Epithelial cell of proximal tubule (primary cell): ENCODE measurements at places on chromosomes 6 and 20.

GRCh38 chr6:37686111-37686510, 11.6 kb downstream of the MDGA1 start:
- DNase-seq = no peak

- DNase-seq = no peak
Measured at GRCh38 chr6:142856624-142857232, 88.2 kb downstream of the HIVEP2 start.

GRCh38 chr6:141140905-141141304, 991.8 kb upstream of the GJE1 start:
- DNase-seq = no peak

DNA sequence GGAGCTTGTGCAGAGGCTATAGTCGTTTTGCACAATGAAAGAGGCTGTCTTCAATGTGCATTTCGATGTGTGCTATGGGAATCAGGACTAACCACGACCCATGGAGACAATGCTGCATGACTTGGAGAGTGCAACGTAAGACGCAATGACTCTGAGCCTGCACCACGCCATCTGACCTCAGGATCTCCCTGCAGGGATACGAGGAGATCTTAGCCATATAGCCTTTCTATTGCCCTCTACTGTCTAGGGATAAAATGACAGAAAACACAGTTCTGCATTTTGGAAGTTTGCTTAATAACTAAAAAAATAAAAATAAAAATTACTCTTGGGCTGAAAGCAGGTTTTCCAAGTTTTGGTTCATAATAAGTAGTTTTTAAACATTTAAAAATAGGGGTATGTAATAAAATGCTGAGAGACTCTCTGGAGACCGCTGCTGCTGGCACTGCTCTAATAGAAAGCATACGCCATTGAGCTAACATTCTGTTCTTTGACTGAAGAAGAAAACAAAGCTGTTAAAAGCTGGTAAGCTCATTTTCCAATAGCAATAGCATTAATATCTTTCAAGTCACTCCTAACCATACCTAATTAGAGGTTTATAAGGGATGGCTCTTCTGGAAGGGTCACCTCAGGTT, 87.2 kb downstream of the PDE7B start:
- DNase-seq = no peak

DNA sequence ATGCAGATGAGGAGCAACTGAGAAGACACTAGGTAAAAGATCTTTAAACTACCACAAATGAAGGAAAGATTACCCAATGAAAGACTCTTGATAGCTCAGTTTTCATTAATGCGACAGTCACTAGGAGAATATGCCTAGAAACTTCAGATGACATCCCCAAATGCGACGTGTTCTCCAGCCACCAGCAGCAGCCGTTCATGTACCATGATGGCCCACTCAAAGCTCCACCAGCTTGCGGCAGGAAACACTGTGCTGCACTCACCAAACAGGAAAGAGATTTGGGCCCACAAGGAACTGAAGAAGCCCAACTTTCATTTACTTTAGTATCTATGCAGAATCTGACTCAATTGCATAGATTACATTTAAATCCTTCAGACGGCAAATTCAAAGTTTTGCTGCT, 7.5 kb downstream of the DIDO1 start:
- DNase-seq = no peak

- no peak for DNase-seq
Measured at GRCh38 chr6:2097464-2097863, 147.9 kb downstream of the GMDS start.

- no peak for DNase-seq
Measured at GRCh38 chr6:86707545-86708120, 229.7 kb upstream of the HTR1E start.

- DNase-seq = no peak
Measured at GRCh38 chr20:44001667-44002596, 87.3 kb downstream of the TOX2 start.

DNA sequence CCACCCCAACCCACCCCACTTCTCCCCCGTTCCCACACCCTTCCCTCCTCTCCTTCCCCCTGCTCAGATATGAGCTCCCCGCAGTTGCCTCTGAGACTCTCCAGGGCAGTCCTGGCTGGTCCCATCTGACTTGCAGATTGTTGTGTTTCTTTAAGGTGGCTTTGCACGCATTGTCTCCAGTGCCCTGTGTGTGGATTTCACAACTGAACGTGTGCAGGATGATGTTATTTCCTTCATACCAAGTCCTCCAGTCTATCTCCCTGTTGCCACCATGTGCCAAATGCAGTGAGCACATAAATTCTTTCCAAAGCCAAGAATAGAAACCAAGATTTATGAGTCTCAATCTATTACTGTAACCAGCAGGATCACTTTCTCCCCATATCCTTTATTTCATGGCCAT, 79.1 kb downstream of the TMEM242 start:
- DNase-seq = no peak

- DNase-seq = no peak
Measured at GRCh38 chr6:152098683-152099082, 291.2 kb downstream of the ESR1 start.

DNA sequence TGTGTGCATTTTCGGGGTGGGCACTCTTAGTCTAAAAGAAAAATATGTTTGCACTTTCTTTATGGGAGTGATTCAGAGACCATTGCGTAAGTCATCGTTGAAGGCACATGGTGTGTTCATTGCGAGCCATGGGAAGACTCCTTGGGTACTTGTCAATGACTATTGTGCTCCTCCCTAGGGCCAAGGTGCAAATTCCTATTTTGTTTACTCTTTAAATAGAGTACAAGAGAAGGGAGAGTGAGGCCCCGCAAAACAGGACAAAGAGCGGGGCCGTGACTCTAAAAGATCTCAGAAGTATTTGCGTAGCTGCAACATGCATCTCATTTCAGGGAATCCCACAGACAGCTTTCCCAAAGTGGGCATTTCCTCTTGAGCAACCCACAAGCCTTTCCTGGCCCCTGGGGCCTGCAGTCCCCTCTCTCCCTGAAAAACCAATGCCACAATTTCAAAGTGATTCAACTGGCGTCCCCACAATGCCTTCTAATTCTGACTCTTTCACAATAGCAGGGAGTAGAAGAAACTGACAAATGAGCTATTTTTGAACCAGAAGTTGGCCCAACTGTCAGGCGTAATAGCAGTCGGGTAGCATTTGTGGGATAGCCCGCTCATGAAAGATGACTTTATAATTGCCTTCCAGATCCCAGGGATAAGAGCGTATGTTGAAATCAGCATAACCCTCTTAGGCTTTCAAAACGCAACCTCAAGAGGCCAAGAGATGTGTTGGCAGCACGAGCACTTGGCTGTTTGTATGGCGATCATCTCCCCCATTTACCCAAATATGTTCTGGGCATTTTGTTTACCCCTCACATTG, 277.9 kb upstream of the BMP2 start:
- DNase-seq = no peak

GRCh38 chr6:134689641-134690040, 260.3 kb downstream of the ALDH8A1 start:
- no peak for DNase-seq

DNA sequence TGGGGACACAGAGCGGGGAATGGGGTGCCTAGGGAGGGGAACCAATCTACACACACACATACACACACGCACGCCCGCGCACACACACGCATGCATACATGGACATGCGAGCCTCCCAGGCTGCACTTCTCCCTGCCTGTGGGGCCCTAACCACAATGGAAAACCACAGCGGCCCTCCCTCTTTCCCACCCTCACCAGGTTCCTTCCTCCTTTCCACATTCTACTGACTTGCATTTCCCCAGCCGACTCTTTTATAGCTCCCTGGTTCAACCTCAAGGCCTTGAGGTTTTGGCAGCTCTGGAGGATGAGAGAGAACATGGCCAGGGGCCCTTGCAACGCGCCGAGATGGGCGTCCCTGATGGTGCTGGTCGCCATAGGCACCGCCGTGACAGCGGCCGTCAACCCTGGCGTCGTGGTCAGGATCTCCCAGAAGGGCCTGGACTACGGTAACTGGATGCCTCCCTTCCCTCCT, at the start of gene BPI:
BPI (plus strand) TSS at position 249 of the 472 bp plus-strand sequence; CDS start at position 317, 68 bp downstream.
- DNase-seq = no peak

- DNase-seq = no peak
Measured at GRCh38 chr6:11172501-11173327, 59.8 kb downstream of the NEDD9 start.

DNA sequence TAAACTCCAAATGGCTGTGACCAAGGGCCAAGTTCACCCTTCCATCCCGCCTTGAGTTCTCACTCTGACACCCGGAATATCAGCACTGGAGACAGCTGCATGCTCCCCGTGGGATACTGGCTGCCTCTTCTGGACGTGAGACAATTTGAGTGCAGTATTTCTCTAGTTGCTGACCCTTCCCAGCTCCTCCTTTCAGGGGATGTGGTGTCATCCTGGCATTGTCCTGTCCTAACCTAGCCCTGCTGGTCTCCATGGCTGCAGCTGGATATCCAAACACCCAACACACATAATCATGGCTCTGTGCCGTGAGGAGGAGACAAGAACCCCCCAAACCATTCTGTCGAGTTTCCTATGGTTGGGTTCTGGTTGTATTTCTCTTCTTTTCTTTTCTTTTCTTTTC, 82.6 kb downstream of the PAX1 start:
- no peak for DNase-seq

DNA sequence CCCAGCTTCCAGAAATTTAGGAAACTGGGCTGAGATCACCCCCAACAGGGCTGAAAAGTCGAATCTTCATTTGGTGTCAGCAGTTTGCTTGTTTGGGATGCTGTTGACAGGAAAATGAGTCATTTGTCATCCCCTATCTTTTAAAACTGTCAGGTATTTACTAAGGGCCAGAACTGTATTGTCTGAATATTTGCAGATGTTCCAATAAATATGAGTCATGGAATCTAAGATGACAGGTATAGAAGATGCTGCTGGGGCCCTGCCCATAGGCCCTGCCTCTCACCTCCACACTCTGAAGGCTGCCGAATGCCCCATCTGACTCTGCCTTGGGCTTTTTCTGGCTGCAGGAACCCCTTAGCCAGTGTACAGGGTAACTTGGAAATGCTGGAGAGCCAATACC, 3.9 kb downstream of the ETV7 start:
- DNase-seq = no peak

- DNase-seq = no peak
Measured at GRCh38 chr6:38508894-38509293, 130.8 kb downstream of the BTBD9 start.

- DNase-seq = no peak
Measured at GRCh38 chr6:69005199-69005598, 370.1 kb downstream of the ADGRB3 start.

- DNase-seq = no peak
Measured at GRCh38 chr6:127297502-127298070, 30.9 kb downstream of the RNF146 start.

DNA sequence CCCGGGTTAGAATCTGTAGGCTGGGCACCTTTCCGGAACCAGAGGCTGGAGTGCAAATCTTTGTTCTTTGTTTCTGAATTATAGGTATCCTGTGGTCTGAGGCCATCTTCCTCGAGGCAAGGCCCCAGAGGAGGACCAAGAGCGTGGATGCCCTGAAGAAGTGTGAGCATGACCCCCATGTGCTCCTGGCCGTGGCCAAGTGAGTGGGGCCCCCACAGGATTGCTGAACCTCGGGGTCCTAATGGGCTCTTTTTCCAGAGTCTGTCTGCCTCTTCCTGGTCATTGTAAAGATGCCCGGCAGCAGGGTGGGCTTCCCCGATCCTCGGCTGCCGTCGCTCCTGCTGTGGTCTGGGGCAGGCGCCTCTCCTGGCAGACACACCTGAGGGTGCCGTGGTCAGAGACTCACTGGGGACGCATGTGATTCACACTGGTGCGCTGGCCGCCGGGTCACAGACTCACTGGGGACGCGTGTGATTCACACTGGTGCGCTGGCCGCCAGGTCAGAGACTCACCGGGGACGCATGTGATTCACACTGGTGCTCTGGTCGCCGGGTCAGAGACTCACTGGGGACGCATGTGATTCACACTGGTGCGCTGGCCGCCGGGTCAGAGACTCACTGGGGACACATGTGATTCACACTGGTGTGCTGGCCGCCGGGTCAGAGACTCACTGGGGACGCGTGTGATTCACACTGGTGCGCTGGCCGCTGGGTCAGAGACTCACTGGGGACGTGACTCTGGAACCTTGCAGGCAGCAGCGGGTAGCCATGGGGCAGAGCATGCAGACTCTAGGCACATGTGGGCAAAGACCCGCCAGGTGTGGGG, 6.5 kb upstream of the C20orf204 start:
- DNase-seq = no peak

- DNase-seq = peak; percentile 73
Measured at GRCh38 chr20:47146686-47147085, 209.8 kb downstream of the ZMYND8 start.

DNA sequence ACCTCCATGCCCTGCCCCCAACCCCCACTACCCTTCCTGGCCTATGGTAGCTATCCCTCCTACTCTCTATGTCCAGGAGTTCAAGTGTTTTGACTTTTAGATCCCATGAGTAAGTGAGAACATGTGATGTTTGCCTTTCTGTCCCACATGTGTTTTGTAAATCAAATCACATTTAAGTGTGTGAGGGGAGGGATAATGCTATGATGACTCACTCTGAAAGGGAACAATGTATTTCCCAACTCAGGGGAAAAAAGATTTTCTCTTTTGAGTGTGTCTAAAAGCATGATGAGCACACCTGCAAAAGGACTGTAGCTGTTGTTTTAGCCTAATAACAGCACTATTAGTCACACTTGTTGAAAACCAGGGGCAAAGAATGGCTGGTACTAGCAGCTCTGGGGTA, 193.7 kb downstream of the GJA10 start:
- DNase-seq = peak; percentile 75

DNA sequence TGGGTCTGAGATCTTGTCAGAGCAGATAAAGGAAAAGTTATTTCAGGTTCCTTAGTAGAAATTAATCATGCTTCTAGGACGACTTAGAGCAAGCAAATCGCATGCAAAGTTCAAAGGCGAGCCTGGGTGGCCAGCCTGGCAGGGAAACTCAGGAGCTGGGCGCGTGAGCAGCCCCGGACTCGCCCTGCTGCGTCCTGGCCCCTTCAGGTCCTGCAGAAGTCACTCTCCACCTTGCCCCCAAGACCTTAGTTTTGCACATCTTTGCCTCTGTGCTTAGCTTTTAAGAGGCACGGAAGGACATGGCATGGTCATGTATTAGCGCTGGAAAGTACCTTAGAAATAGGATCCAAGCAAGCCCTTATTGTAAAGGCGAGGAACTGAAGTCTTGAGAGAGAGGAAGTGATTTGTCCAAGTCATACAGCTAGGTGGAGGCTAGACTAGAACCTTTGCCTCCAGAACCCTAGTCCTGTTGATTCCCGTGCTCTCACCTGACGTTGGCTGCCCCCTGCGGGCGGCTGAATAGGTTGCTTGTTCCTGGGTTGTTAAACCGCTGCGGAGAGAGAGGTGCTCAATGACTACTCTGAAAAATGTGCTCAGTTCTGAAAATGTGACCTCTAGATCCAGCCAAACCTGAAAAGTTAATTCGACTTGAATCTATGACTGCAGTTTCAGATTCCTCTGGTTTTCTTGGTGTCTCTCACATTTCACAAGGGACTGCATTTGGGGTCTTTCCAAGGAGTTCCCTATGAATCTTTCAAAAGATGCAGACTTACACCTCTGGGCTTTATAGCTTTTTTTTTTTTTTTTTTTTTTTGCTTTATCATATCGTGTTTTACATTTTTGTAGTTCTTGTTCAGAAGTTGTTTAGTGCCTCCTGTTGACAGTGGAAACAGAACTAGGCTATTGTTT, 2.7 kb downstream of the MYB start:
- no peak for DNase-seq

- no peak for DNase-seq
Measured at GRCh38 chr6:10901770-10902169, 14.9 kb downstream of the SYCP2L start.
